Right cardiac atrium (tissue), 5 donors: ENCODE measurements at places on chromosomes 2 and 18.

DNA sequence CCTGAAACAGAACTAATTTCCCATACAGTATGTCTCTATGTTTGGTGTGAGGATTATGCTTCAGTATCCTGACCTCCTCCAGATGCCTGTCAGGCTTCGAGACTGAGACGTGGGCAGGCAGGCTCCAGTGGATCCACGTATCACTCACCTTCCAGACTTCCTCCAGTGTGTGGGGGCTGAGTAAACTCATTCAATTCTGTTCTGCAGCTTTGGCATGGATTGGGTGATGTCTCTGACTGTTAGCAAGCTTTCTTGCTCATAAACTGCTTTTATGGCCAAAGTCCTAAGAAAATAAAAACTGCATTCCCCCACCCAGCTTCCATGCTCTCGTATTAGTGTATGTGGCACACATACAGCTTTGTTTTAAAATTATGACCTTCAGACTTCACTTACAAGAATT is 53.6 kb downstream of the CCDC93 start:
- no peak for DNase-seq

DNA sequence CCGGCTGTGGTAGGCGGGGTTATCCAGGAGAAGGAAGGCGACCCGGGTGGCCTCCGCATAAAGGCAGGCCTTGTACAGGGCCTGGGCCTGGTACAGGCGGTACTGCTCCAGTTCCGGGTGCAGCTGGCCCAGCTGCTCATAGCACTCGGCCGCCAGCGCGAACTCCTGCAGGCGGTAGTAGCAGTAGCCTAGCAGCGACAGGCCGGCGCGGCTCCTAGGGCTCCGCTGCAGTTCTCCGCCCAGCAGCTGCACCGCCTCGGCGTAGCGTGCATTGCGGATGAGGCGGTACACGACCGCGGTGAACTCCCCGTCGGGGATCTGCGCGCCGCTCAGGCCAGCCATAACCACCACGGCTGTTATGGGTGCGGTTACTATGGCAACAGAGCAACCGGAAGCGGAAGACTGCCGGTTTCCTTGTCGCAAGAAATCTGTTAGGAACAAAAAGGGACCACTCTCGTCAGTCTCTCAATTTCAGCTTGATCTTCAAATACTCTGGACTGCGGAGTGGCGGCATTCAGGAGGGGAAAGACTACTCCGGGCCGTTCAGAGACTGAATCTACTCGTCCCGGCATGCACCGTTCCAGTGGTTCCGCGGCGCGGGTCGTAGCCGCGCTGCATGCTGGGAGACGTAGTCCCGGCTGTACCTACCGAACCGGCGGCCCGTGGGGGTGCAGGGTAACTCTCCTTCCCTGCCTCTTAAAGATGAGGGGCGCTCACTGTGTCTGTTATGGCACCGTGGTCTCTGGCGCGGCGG is 160.0 kb downstream of the AGPS start:
- DNase-seq = peak; percentile 95

- DNase-seq = no peak
Observed at GRCh38 chr2:238235856-238236255, 4.0 kb downstream of the HES6 start.

DNA sequence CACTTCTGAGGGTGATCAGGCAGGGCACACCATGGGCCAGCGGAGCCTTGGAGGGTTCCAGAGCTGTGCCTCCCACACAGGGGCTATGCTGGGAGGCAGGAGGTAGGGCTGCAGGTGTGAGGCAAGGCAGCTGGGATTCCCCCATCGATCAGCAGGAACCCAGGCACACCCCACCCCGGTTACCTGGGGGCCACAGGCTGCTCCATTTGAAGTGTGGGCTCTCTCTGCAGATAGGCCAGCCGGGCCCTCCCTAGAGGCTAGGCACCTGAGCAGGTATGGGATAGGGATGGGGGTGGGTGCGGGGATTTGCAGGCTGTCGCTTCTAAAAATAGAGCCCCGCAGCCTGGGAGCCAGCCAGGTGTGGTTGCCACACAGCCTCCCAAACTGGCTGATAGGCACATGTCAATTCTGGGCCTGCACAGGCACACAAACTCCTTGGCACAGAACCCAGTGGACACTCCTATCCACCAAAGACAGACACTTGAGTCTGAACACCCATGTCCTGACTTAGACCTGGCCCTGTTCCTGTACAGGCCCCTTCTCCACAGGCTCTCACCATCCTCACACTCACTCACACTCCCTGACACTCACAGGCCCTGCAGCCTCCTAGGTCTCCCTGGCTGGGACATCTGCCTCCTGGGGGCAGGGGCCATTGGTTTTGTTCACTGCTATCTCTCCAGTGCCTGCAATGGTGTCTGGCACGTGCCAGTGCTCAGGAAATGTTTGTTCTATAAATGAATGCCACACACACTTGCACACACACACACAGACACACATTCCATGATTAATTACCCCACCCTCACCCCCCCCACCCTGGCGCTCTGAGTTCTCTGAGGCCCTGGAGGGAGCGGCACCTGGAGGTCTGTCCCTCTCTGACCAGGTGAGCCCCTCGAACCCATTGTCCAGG is 73.4 kb downstream of the ZFP36L2 start:
- peak; percentile 82 for DNase-seq

- DNase-seq = no peak
Observed at GRCh38 chr2:130762031-130762909, 6.9 kb downstream of the AMER3 start.

- no peak for DNase-seq
Observed at GRCh38 chr2:56118474-56118873, 65.3 kb upstream of the CCDC85A start.

DNA sequence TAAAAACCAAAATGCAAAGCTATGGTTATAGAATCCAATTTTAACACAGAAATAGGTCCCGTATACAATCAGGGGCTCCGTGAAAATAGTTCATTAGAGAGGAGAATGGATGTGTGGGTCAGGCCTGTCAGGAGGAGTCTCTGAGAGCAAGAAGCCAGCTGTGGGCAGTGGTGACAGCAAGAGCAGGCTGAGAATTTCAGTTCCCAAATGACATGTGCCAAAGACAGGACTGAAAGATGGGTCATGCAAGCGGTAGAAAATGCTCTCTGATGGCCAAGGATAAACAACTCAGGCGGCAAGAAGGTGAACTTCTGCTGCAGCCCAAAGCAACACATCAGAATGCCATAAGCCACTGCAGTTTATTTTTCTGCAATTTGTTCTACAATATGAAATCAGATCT is 100.4 kb downstream of the CCDC141 start:
- DNase-seq = no peak

DNA sequence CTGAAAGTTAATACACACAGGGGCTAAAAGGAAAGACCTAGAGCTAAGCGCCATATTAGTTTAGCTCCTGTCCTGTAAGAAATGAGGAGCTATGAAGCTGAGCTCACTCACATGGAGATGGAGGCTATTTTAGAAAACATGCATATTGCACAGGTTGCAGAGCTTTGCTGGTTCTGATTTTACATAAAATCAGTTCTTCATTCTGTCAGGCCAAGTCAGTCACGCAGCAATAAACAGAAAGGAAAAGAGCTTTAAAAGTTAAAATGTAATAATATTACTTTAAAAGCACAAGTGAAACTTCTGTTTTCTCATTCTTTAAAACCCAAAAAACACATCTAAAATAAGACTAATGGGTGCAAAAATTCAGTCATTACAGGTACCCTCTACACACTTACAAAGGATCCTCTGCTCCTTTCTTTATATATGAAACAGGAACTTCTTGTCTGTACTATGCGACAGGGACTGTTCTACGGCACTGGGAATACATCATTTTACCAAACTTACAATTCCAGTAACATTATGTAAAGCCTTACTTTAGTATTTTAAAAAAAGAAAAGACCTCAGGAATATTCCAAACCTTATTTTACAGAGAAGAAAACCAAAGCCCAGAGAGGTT is 113.8 kb downstream of the THADA start:
- no peak for DNase-seq

DNA sequence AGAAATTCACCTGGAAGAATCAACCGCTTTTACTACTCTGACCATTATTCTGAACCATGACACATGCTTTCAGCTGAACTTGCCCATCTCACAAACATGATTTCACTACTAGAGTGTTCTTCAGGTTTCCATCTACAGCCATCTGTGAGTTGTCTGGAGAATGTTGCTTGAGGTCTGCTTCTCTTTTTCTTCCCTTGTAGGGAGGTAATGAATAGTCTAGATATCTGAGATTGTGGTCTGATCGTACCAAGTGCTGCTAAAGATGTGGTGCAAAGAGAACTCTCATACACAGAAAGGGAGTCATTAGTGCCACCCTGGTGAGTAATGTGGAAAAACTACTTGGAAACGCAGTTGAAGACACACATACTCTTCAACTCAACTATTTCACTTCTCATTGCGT is 10.2 kb downstream of the SOWAHC start:
- no peak for DNase-seq

DNA sequence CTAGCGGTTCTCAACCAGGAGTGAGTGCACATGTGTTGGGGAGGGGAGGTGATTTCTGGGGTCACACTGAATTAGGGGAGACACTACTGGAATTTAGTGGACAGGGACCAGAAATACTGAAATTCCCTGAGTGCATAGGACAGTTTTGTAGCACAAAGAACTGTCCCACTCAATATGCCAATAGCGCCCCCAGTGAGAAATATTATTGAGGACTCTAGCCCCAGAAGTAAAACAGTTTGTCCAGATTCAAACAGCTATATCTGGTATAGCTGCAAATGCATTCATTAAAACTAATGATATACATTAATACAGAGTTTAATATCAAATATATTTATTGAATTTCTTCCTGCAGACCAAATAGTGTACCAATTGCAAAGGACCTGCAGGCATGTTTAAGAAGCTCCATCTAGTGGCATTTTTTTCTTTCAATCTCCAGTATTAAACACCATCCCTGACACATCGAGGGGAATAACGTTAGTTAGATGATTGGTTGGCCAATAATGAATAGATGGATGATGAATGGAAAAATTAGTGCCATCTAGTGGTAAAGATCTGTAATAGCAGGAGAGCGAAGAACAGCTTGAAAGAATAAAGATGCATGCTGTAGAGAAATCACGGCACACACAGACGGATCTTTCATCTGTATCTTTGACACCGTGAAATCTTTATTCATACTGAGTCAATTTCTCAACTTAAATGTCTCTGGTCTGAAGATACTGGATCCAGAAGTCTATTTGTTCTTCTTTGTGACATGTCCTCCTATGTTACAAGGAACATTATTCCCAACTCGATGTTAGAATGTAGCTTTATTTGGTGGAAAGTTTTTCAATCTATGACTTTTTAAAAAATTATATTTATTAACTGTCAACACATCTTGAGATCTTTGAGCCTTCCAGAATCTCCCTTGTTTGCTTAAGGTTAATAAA is 62.5 kb downstream of the DHRS9 start:
- no peak for DNase-seq

DNA sequence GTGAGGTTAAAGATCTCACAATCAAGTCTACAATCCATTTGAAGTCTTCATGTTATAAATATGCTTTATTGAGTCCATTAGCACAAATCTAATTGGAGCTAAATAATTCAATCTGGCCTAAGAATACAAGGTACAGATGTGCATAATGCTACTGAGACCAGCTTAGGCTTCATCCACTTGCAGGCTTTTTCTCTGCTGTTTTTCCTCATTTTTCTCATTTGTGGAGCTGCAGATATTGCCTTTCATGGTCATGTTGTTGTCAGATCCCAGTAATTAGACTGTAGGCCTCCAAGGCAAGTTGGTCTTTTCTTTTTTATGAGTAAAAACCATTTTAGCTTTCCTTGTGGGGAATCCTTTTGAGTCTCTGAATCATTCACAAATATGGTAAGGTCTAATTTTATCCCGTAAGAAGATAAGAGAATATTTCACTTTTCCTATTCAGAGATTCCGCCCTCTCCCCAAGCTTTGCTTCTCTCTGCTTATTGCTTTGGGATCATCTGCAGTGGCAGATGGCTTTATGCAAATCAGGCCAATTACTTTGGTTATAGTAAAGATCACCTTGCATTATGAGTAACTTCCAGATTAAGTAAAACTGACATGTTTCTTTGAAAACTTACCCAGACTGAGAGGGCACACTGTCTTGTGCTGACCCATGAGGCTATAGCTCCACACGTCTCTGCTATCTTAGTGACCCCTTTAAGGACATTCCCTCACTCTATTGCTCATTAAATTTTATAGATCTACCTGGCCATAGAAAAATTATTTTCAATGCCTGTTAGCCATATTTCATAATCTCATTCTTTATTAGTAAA is 80.9 kb downstream of the MGAT5 start:
- no peak for DNase-seq

- no peak for DNase-seq
Observed at GRCh38 chr2:174683392-174683759, 80.9 kb downstream of the CHRNA1 start.

GRCh38 chr18:47215554-47216138 is 35.8 kb downstream of the SKOR2 start:
- DNase-seq = no peak

GRCh38 chr2:218323526-218324472 is 31.5 kb upstream of the TMBIM1 start:
- peak; percentile 47 for DNase-seq

DNA sequence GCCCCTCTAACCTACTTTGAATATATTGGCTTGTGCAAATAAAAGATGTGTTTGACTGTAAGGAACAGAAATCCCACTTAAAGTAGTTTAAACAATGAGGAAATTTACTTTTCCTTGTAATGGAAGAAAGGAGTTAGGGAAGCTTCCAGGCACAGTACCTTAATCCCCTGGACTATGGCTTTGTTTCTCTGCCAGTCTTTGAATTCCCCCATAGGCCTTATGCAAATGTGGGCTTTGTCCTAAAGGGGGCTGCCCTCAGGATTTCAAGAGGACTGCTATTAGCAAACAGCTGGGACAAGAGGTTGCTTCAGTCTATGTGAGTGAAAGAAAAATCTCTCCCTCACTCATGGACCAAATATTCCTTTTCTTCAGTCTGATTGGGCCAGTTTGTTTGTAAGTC is 255.1 kb upstream of the THSD7B start:
- no peak for DNase-seq

DNA sequence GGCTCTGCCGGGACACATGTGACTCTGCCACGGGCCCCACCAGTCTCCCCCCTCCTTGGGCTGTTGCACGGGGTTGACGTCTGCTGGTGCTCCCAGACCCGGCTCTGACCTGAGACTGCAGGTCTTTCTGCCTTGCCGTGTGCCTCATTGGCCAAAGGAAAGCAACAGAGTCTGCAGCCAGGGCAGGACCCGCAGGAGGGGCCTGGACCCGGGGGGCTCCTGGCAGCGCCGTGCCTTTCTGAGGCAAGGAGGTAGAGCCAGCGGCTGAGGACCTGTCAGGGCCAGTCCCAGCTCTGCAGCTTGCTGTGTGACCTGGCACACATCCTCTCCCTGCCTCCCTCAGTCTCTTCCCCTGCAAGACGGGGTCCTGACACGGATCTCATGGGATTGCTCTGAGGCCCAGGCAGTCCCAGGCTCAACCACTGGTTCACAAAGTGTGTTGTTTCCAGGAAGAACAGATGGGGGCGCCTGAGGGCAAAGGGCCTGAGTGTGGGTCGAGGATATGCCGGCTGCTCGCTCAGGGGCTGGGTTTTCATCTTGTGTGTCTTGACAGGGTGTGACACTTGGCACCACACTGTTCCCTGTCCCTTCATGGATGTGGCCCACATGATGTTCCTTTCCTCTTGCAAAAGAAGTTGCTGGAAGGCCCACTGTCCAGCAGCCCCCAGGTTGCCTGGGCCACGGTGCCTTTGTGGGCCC is 9.0 kb downstream of the CAPN10 start:
- DNase-seq = peak; percentile 50

- DNase-seq = no peak
Observed at GRCh38 chr2:142984657-142985056, 107.2 kb downstream of the KYNU start.
